ENCODE measurements at places on chromosomes 12 and 14. TPM values are rescaled to one million over a fixed set of nuclear protein-coding genes. Genes with fewer than 3 reads are reported as not detected.

DNA sequence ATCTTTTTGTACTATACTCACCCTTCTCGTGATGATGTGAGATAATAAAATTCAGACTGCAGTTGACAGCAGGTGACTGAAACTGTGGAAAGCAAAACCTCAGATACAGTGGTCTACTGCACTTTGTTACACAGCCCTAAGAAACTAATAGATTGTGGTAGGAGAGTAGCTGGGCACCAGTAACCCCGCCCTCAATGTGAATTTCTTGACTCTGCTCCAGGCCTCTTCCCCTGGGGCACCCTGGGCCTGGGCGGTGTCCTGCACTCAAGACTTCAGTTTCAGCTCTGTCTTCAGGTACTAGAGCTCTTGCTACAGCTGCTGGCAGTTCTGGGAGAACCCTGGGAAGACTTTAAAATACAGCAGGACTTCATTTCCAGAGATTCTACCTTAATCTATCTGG, 197.6 kb upstream of the AVPR1A start:
- no peaks in the 10 kb centered on the region for H3K27me3 ChIP-seq
- no peak for DNase-seq
- H3K27ac ChIP-seq, result no peak overlapping the region
- H3K4me1 ChIP-seq, result no peaks in the 10 kb centered on the region
- H3K4me3 ChIP-seq, result no peak overlapping the region
- no peaks in the 10 kb centered on the region for H3K36me3 ChIP-seq

ITGB7 gene
- total RNA-seq, result 7.7 TPM

DNA sequence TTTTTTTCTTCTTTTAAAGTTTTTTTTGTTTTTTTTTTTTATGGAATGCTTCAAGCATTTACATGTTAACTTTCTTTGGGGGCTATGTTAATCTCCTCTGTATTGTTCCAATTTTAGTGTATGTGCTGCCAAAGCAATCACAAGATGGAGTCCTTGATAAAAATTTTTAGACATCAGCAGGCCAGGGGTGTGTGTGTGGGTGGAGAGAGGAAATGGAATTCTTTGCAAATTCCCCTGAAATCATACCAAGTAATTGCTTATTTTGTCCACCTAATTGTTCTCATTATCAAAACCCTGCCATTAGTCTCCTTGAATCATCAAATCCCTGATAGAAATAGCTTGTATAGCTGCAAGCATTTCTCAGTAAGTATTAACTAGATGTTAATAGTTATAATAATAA, 21.7 kb downstream of the RNF212B start:
- no peaks in the 10 kb centered on the region for H3K36me3 ChIP-seq
- H3K4me1 ChIP-seq, result no peaks in the 10 kb centered on the region
- H3K27me3 ChIP-seq, result no peaks in the 10 kb centered on the region

GRCh38 chr12:75452675-75453330, 27.8 kb upstream of the GLIPR1 start:
- H3K36me3 ChIP-seq, result no peaks in the 10 kb centered on the region
- no peaks in the 10 kb centered on the region for H3K4me1 ChIP-seq
- no peak overlapping the region for H3K4me3 ChIP-seq

DNA sequence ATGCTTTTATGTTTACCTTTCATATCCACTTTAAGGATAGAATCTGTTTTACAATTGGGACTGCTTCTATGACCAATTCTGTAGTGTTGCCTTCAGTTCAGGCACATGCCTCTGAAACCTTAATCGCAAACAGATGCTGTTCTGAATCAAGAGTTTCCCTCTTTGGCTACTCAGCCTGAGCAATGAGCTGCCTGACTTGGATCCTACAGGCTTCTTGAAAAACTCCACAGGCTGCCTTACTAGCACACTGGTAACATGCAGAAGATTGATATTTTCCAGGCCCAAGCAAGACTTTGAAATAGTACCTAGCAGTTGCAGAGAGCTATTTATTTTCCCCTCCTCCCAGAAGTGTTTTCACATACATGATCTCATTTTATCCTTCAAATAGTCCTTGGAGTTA, 34.8 kb upstream of the PMCH start:
- no peak overlapping the region for H3K4me3 ChIP-seq
- no peak overlapping the region for H3K27ac ChIP-seq
- H3K36me3 ChIP-seq, result no peaks in the 10 kb centered on the region
- no peaks in the 10 kb centered on the region for H3K4me1 ChIP-seq
- no peak for DNase-seq
- no peaks in the 10 kb centered on the region for H3K27me3 ChIP-seq

- H3K36me3 ChIP-seq, result no peaks in the 10 kb centered on the region
- no peaks in the 10 kb centered on the region for H3K27me3 ChIP-seq
- peaks cover 14% of the 10 kb centered on the region for H3K4me1 ChIP-seq
- H3K4me3 ChIP-seq, result no peak overlapping the region
These were observed 92.7 kb downstream of the DIP2B start for GRCh38 chr12:50597200-50598195.

RITA1 gene
- 16.4 TPM for total RNA-seq

DNA sequence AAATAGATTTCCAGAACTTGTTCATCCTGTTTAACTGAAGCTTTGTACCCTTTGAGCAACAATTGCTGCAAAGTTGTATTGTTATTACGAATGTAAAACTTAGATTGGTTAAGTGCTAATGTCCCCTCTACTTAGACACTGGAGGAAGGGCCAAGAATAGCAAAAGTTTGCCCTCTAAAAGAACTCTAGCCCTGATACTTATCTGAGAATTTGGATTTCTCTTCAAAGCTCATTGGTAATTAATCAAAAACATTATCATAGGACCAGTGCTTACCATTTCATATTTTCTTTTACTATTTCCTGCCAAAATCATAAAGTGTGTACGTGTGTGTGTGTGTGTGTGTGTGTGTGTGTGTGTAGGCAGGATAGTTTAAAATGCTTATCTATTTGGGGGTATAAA, 58.2 kb downstream of the LMNTD1 start:
- H3K4me1 ChIP-seq, result no peaks in the 10 kb centered on the region
- no peak for DNase-seq
- H3K27ac ChIP-seq, result no peak overlapping the region
- no peaks in the 10 kb centered on the region for H3K36me3 ChIP-seq

NKX2-1 gene
- total RNA-seq, result 177 TPM

FOXG1 gene
- not detected for total RNA-seq

DNA sequence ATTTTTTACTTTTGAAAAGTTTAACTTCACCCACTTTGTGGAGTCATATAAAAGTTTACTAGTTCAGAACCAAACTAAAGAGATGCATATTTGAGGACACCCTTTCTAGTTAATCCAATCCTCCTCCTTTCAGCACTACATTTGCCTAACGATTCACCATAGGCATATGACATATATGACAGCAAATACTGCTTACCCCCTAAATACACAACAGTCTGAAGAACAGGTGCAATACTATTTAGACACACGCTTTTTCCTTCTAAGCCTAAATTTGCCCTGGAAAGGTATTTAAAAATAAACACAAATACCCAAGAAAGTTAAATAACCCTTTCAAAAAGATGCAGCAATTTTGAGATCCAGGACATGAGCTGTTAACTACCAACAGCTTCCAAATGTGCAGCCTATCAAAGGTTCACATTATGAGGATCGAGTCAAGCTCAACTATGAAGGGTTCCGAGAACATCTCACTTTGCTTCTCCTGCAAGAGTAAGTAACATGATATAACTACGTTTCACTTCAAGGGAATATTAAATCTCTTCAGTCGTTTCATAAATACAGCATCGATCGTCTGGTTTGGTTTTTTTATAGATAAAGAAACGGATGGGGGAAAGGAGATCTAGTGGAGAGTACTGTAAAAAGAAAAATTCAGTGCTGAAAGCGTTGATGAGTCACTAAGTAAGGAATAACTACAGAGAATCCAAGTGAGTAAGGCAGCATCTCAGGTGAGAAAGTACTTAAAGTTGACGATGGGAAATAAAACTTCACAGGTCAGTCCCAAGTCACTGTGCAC, 677 bp upstream of the AP4S1 start:
- DNase-seq, result no peak
- H3K36me3 ChIP-seq, result no peaks in the 10 kb centered on the region
- H3K27me3 ChIP-seq, result no peaks in the 10 kb centered on the region
- peaks cover 22% of the 10 kb centered on the region for H3K4me1 ChIP-seq
- H3K27ac ChIP-seq, result peak overlapping the region; percentile 97

- H3K27me3 ChIP-seq, result no peaks in the 10 kb centered on the region
- H3K36me3 ChIP-seq, result no peaks in the 10 kb centered on the region
- H3K27ac ChIP-seq, result no peak overlapping the region
- H3K4me3 ChIP-seq, result no peak overlapping the region
These were observed 748.3 kb downstream of the C12orf50 start for GRCh38 chr12:87280893-87281292.

- H3K36me3 ChIP-seq, result peaks cover 62% of the 10 kb centered on the region
- no peaks in the 10 kb centered on the region for H3K27me3 ChIP-seq
- peaks cover 9% of the 10 kb centered on the region for H3K4me1 ChIP-seq
- peak; percentile 68 for DNase-seq
- H3K4me3 ChIP-seq, result no peak overlapping the region
These were observed 36.1 kb downstream of the BAZ2A start for GRCh38 chr12:56593909-56594621.

DNA sequence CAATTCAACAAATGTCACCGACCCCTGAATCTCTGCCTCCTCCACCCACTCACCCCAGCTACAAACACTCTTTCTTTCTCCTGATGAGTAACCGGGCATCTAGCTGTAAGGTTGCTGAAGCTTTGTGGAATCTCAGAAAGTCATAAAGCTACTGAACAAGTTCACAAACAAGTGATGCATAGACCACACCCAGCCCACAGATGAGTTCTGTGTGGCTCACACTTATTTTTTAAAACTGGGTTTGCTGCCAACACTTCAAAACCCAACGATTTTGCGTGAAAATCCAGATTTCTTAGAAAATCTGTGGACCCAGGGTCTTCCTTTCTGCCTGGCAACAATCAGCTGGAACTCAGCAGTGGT, 96.1 kb downstream of the APAF1 start:
- peaks cover under 1% of the 10 kb centered on the region for H3K36me3 ChIP-seq
- H3K27me3 ChIP-seq, result peaks cover 12% of the 10 kb centered on the region
- DNase-seq, result no peak
- no peak overlapping the region for H3K4me3 ChIP-seq
- peaks cover 8% of the 10 kb centered on the region for H3K4me1 ChIP-seq

- no peak for DNase-seq
- H3K4me3 ChIP-seq, result no peak overlapping the region
- no peak overlapping the region for H3K27ac ChIP-seq
These were observed 37.9 kb downstream of the RMST start for GRCh38 chr12:97500537-97500936.

C12orf50 gene
- total RNA-seq, result not detected

PSEN1 gene
- total RNA-seq, result 63.9 TPM

DNA sequence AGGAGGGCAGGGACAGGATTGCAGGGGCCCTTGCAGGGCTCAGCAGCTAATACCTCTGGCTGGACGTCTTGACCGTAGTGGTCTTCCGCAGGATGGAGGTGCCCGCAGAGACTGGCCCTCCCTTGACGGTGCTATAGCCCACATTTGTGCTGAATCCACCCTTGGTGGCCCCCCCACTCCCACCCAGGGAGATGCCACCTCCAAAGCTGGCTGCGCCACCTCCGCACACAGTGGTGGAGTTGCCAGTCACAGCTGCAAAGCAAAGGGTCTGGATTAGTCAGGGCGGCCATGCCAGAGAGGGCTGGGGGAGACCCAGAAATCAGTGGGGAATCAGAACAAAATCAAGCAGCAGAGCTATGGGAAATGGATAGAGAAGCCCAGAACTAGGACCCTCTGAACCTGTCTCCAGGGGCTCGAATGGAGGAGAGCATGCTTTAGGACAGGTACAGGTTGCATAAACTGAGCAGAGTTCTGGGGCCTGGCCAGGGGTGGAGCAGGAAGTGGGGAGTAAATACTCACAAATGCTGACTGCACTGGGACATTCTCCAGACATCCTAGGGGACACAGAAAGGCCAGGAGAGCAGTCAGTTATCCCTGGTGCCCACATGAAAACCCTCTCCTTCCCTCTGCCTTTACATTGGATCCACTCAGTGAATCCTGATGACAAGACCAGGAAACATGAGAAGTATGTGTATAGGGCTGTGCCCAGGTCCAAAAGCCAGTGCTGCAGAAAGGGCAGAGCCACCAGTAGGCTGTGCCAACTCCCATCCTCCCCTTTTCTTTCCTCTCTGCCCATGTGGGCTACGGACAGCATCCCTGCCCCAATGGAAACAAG, 8.1 kb upstream of the KRT4 start:
- H3K4me3 ChIP-seq, result no peak overlapping the region
- no peak overlapping the region for H3K27ac ChIP-seq
- peaks cover 4% of the 10 kb centered on the region for H3K4me1 ChIP-seq

CCDC197 gene
- total RNA-seq, result not detected

GRCh38 chr12:47350062-47350408, 270.3 kb upstream of the AMIGO2 start:
- DNase-seq, result no peak
- no peaks in the 10 kb centered on the region for H3K4me1 ChIP-seq
- H3K36me3 ChIP-seq, result no peaks in the 10 kb centered on the region
- H3K27me3 ChIP-seq, result no peaks in the 10 kb centered on the region
- H3K4me3 ChIP-seq, result no peak overlapping the region

DNA sequence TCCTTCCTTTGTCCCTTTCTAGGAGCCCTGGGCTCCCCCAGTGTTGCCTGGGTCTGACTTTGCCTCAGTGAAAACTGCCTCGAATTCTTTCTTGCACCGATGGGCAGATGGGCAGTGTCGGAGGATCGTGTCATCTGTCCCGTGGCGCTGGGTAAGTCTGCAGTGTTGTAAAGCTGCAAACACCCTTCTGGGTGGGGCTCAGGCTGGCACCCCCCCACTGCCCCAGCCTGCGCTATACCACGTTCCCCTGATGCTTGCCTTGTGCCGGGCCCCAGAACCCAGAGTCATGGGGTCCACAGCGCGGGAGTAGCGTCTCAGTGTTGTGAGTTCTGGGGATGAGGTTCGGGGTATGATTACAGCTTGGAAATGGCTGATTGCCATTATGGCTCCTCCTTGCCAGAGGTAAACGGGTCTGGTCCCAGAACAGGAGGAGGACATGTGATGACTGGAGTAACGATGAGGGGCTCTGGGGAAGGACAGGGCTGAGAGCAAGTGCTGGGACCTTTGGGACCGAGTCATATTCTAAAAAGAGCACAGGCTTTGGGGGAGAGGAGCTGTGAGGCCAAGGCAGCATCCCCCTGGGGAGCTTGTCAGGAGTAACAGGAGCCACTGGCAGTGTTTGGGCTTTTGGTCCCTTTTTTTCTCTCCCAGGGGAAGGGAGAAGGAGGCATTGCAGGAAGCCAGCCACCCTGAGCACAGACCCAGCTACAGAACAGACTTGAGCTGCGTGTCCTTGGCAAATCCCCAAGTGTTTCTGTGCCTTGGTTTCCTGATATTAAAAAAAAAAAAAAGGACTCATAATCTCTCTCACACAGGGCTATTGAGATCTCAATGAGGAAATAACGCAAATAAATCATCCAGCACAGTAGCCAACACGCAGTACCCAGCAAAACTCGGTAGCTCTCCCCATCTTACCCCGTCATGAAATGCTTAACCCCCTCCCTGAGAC, 4.3 kb downstream of the RTL1 start:
- DNase-seq, result peak; percentile 27
- no peak overlapping the region for H3K27ac ChIP-seq
- no peaks in the 10 kb centered on the region for H3K36me3 ChIP-seq
- peaks cover 75% of the 10 kb centered on the region for H3K27me3 ChIP-seq
- H3K4me1 ChIP-seq, result peaks cover 9% of the 10 kb centered on the region
- H3K4me3 ChIP-seq, result no peak overlapping the region

DNA sequence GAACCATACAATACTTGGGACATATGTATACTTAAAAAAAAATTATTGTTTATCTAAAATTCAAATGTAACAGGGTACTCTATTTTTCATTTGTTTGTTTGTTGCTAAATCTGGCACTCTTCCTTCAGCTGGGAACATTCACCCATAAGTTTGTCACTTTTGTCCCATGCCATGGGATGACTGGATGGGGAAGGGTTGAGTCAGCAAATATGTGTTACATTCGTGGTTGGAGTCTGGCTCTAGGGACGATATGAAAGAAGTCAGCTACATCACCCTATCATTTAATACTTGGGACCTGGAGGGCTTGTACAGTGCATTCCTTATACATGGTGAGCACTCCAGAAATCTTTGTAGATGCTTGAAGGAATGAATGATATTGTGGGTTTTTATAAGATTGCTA, 131.3 kb downstream of the IPO8 start:
- H3K27me3 ChIP-seq, result no peaks in the 10 kb centered on the region
- no peak for DNase-seq
- no peak overlapping the region for H3K4me3 ChIP-seq
- H3K27ac ChIP-seq, result no peak overlapping the region

All from upper lobe of right lung (tissue), 1 donor.